ENCODE measurements at places on chromosomes 5 and 9. TPM values are rescaled to one million over a fixed set of nuclear protein-coding genes. Genes with fewer than 3 reads are reported as not detected.

Gene ZNF462
- 4.3 TPM for total RNA-seq

Gene NACC2
- total RNA-seq = 32.1 TPM

Gene ELOVL7
- 14.3 TPM for total RNA-seq

Gene S100Z
- not detected for total RNA-seq

Gene IFNK
- not detected for total RNA-seq

Gene ZBTB43
- total RNA-seq = 10.6 TPM

Gene PCDHA4
- total RNA-seq = 1.5 TPM

Gene PDE4D
- 50.9 TPM for total RNA-seq

Data from A549 treated with CORT108297 at 1 μM for 4 hours (cell line).